ENCODE measurements at places on chromosomes 4 and X. TPM values are rescaled to one million over a fixed set of nuclear protein-coding genes. Genes with fewer than 3 reads are reported as not detected.

GRCh38 chr4:153292897-153293741 lies 51.4 kb upstream of the MND1 start:
- no peaks in the 10 kb centered on the region for H3K36me3 ChIP-seq
- no peak overlapping the region for H3K27ac ChIP-seq
- no peaks in the 10 kb centered on the region for H3K4me1 ChIP-seq
- peaks cover 3% of the 10 kb centered on the region for H3K27me3 ChIP-seq

DNA sequence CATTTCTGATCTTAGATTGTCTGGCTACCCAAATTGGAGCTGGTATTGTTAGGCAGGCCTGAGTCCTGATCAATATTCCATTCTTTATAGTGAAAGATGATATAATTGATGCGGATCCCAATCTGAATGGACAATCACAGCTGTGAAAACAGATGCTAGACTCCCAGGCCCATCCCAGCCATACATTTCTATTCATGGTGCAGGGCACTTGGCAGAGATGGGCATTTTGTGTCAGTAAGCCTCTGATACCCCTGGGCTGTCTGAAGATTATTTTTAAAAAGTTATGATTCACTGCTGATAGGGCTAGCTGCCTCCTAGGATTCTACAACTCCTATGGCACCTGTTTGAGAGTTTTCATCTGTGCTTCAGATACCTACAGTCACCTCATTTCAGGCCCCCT lies 61.2 kb upstream of the TSPAN7 start:
- H3K4me1 ChIP-seq = no peaks in the 10 kb centered on the region
- DNase-seq = no peak
- H3K36me3 ChIP-seq = no peaks in the 10 kb centered on the region
- no peak overlapping the region for H3K27ac ChIP-seq

DNA sequence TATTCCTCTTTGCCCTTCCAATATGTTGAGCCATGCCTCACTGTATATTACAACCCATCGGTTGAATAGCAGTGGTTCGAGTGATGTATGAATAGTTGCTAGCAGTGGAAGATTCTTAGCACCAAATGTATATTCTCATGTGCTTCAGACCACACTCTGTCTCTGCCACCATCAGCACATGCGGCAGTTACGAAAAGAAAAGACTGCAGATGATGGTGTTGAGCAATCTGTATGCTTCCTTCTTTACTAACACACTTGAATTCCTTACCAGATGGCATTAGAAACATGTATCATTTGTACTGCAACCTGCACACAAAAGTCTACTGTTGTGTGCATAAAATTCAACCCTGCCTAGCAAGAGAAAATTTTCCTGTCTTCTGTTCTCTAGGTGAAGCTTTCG lies 214.6 kb downstream of the ENOX2 start:
- no peak overlapping the region for H3K4me3 ChIP-seq
- H3K4me1 ChIP-seq = no peaks in the 10 kb centered on the region
- H3K27ac ChIP-seq = no peak overlapping the region
- no peak for DNase-seq
- H3K36me3 ChIP-seq = peaks cover 2% of the 10 kb centered on the region

- H3K4me1 ChIP-seq = no peaks in the 10 kb centered on the region
- H3K27me3 ChIP-seq = no peaks in the 10 kb centered on the region
- no peak overlapping the region for H3K27ac ChIP-seq
- H3K36me3 ChIP-seq = no peaks in the 10 kb centered on the region
- DNase-seq = no peak
Measured at GRCh38 chrX:26958261-26958660, 504.9 kb downstream of the PPP4R3C start.

CT45A1 gene
- total RNA-seq = not detected

- no peak overlapping the region for H3K27ac ChIP-seq
- DNase-seq = no peak
- peaks cover 23% of the 10 kb centered on the region for H3K27me3 ChIP-seq
- H3K4me1 ChIP-seq = no peaks in the 10 kb centered on the region
Measured at GRCh38 chr4:76476571-76476970, 41.5 kb downstream of the SHROOM3 start.

DNA sequence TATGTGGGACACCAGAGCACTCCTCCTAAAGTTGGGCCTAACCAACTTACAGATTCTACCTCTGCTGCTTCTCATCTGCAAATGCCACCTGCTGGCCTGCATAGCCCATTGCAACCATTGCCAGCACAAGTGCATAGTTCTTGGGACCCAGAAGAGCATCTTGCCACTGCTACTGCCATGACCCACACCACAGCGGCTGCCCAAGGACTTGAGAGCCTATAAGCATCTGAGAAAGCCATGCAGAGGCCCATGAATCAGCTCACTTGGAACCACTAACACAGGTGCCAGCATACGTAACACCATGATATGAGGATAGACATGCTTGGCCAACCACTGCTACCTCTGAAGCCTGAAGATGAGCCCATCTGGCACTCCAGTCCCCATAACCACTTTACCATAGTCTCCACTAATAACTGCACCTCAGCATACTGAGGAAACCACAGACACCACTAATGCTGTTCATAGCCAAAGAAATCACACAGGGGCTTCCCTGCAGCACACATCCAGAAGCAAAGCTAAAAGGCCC lies 258.1 kb upstream of the AGTR2 start:
- H3K4me3 ChIP-seq = no peak overlapping the region
- no peaks in the 10 kb centered on the region for H3K27me3 ChIP-seq
- no peaks in the 10 kb centered on the region for H3K36me3 ChIP-seq
- DNase-seq = no peak
- H3K27ac ChIP-seq = no peak overlapping the region

MAGEH1 gene
- 16.1 TPM for total RNA-seq

DNA sequence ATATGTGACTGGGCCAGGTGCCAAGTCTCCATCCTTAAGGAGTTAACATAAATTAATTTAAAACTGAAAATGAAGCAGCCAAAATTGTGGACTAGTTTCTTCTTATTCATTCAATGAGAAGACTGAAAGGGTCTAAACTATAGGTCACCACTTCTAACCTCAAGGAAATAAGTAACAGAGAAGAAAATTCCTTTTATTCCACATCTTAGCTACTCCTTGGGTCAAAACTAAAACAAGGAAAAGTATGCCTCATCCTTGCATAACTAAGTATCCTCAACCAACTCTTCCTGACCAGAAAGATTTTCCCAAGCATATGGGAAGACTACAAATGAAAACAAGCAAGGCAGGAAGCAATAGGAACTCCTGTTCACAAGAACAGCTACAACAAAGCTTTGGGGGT lies 71.2 kb downstream of the ZNF827 start:
- no peak overlapping the region for H3K4me3 ChIP-seq
- H3K36me3 ChIP-seq = peaks cover 3% of the 10 kb centered on the region
- no peak overlapping the region for H3K27ac ChIP-seq
- DNase-seq = no peak

GRCh38 chr4:81555489-81555888 lies 83.8 kb upstream of the RASGEF1B start:
- H3K27ac ChIP-seq = no peak overlapping the region
- no peaks in the 10 kb centered on the region for H3K27me3 ChIP-seq
- H3K4me3 ChIP-seq = no peak overlapping the region
